Activated CD8-positive, alpha-beta memory T cell treated with anti-CD3 and anti-CD28 coated beads for 4 hours (primary cell): ENCODE measurements at places on chromosomes 12 and 14.

DNA sequence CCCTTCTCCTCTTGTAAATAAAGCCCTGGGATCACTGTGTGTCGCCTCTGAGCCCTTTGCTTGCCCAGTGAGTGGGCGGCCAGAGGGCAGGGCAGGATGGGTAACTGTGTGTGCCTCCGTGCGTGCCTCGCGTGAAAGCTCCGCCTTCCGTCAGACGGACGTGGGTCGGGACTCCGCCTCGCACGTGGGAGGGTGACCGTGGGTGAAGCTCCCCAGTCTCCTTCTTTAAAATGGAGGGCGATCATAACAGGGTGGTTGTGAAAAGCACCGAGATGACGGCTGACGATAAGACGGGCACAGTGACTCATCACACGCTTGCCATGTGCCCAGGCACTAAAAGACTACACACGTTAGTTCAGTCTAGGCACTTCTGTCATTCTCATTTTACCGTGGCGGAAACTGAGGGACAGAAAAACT is 9.2 kb downstream of the PHB2 start:
- DNase-seq, result peak; percentile 96

DNA sequence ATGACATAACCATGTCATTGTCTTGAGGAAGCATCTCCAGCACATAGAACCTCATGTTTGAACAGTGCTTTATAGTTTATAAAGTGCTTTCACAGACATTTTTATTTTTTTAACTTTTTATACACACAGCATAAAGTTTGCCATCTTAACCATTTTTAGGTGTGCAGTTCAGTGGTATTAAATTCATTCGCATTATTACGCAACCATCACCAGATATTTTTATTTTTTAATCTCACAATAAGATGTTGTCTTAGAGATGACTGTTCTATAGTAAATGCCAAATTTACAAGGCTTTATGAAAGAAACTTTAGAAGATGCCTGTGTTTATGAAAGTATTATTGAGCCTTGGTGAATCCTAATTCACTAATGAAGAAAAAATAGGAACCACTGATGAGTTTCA is 19.9 kb downstream of the CYP46A1 start:
- no peak for DNase-seq

DNA sequence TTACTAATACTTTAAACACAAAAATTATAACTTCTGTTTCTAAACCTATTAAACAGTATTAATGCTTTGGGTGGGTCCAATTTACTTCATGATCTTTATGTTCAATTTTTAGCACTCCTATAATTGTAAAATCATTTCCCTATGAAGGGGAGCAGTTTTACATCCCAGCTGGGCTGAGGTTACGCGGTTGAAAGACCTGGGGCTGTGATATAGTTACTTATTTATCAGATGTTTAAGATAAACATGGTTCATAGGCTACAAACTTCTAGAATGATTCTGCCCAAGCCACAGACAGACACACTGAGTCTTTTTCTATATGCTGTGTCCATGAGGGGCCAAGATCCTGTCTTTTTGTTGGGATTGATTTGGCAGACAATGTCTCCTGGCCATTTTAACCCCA is 44.4 kb downstream of the DYRK2 start:
- no peak for DNase-seq

DNA sequence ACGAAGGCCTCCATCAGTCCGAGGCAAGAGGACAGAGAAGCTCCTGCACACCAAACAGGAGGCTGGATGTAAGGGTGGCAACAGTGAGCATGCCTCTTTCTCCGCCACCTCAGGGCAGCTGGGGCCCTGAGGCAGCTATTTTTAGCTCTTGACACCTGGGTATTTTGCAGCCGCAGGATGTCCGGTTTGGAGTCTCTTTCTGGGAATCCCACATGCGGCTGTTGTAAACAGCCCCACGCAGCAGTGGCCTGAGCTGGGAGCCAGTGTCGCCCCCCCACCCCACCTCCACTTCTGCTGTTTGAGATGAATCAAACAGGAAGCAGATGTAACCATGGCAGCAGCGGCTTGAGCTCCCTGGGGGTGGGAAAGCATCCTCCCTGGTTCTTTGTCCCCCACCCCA is 11.7 kb downstream of the HDAC7 start:
- DNase-seq, result peak; percentile 66

- no peak for DNase-seq
Observed at GRCh38 chr12:30587782-30588181, 107.9 kb downstream of the IPO8 start.

DNA sequence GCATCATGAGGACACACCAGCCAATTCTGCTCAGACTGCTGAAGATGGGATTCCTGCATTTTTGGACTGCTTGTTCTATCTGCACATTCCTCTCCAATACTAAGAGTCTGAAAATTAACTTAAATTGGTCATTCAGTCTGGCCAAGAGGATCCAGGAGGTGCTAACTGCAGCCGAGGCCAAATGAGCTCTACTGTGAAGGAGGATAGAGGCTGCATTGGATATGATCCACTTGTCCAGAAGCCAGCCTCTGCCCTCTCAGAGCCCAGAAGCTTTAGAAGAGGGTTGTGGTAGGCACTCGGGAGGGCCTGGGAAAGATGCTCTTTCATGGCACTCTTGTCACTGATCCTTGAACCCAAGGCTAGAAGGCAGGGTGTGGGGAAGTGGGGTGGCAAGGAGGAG is 37.1 kb upstream of the PLEK2 start:
- no peak for DNase-seq

DNA sequence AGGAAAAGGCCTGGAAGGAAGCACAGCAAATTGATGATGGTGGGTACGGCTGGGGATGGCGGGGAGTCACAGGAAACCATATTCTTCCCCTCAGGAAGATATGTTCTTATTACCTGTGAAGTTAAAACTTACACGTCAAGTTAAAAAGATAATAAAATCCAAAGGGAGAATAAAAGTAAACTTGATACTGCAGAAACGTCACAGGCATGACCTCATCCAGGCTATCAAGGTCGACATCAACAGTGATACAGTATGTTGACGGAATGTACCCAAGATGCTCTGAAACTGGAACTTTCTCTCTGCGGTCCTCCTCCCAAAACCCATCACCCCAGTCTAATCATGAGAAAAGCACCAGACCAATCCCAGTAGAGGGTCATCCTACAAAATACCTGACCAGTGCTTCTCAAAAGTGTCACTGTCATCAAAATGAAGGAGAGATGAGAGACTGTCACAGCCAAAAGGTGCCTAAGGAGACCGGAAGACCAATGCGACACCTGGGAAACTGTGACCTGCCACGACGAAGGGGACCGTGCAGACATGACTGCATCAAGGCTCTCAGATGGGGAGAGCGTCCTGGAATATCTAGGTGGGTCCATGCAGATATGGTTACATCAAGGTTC is 74.6 kb downstream of the SCARB1 start:
- DNase-seq, result no peak

- DNase-seq, result no peak
Observed at GRCh38 chr14:82854131-82854530, 1320.5 kb upstream of the SEL1L start.

GRCh38 chr12:131606218-131606901 is 104.5 kb upstream of the SFSWAP start:
- no peak for DNase-seq

DNA sequence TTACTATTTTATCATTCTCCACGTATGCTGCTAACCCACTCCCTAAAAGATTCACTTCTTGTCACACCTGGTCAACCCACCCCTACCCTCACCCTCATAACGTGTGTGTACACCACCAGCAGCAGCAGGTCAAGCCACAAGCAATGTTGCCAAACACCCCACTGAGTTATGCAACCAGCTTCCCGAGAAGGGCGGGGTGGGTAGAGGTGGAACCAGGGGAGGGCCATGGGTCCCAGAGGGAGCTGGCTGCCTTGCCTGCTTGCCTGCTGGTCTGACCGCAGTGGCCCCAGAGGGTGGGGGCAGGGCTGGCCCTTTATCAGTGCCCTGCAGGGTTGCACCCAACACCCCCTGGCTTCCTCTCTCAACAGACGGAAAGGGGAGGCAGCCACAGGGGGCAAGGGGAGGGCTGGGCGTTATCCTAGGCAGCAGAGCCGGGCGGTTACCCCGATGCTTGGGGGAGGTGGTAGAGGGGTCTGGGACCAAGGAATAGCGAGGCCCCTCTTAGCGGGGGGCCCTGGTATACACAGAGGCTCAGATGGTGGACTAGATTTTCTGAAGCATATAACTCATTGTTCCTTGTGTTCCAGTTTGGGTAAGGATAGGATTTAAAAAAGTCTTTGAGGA is 3.5 kb upstream of the NFE2 start:
- DNase-seq, result no peak

- DNase-seq, result no peak
Observed at GRCh38 chr14:102487204-102487577, 22.4 kb downstream of the ANKRD9 start.

GRCh38 chr14:21852061-21852664 is 178.5 kb upstream of the OR4E1 start:
- peak; percentile 42 for DNase-seq

DNA sequence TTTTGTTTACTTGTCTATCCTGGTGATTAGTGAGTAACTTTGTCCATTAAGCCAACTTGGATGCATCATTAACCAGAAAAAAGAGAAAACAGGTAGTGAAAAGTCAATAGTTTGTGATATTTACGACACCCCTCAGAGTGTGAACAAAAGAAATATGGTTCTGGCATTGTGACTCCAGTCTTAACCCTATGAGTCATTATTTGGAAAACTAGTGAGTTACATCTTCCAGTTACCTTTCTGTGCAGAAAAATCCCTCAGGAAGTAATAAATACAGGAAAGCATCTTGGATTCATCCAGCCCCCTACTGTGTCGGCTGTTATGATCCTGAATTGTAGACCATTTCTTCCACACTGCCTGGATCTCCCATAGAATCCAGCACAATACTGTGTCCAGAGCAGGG is 379.1 kb downstream of the GALC start:
- no peak for DNase-seq

GRCh38 chr12:29427964-29428363 is 47.0 kb upstream of the ERGIC2 start:
- no peak for DNase-seq

GRCh38 chr14:65195042-65195719 is 92.9 kb upstream of the MAX start:
- DNase-seq, result no peak

DNA sequence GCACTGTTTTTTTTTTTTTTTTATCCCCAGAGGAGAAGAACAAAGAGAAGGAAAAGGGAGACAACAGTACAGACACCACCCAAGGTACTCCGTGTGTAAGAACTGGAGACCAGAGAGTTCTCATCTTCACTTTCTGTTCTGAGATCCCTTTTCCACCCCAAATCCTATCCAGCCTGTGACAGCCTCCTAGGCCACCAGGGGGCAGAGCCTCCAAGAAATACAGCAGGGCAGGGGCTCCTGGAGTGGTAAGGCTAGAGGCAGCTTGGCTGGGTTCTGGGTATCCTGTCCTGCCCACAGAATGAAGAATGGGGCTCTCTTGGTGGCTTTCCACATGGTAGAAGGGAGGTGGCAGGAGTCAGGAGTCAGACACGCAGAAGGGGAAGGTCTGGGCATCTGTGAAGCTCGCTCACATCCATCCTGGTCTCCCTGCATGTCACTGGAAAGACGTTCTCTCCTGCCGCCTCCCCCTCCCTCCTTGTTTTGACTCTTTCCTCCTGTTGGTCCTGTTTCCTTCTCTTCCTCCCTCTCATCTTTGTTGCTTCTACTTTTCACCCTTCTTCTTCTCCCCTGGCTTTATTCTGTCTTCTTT is 12.0 kb downstream of the CLSTN3 start:
- no peak for DNase-seq

DNA sequence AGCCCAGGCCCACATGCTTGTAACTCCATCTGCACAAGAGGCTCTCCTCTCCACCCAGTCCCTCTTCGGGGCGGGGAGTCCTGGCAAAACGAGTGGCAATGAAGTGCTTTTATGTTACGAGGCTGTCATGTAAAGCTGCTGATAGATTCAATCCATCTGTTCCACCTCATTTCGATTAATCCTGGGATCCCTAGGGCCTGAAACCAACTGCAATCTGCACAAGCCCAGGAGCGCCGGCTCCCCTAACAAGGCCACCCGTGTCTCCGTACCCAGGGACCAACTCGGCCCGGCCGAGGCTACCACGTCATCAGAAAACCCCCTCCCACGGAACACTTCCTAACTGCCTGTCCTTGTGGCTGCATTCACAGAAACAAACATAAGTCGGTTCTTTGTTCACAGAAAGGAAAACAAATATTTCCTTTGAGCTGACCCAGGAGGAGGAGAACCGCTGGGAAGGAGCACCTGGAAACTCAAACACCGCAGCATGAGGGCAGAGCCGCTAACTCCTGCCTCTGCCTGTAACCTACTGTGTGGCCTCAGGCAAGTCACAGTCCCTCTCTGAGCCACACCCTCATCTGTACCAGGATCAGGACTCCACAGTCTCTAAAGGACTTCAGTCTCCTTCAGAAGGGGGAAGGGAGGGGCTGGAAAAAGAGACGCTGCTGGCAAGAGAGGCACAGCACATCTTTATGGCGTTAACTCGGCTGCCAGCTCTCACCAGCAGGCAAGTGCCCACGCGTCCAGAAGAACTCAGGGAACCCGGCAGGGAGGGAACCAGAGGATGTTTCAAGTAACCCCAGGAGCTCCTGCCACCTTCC is 47.8 kb downstream of the CCDC88C start:
- DNase-seq, result no peak

DNA sequence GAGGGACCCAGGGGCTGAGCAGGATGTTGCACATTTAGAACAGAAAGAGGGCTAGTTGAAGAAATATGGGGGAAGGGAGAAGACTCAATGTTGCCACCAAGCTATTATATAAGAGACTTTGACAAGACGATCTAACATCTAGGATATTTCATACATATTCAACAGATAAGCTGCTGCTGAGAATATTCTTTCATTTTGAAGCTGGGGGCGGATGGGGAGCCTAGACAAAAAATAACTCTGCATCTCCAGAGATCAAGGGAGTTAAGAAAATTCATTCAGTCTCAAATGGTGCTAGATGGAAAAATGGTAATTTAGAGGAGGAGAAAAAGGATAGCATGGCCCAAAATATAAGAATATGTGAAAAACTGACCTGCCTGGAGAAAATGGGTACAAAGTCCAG is 415.6 kb downstream of the MDGA2 start:
- DNase-seq, result no peak

DNA sequence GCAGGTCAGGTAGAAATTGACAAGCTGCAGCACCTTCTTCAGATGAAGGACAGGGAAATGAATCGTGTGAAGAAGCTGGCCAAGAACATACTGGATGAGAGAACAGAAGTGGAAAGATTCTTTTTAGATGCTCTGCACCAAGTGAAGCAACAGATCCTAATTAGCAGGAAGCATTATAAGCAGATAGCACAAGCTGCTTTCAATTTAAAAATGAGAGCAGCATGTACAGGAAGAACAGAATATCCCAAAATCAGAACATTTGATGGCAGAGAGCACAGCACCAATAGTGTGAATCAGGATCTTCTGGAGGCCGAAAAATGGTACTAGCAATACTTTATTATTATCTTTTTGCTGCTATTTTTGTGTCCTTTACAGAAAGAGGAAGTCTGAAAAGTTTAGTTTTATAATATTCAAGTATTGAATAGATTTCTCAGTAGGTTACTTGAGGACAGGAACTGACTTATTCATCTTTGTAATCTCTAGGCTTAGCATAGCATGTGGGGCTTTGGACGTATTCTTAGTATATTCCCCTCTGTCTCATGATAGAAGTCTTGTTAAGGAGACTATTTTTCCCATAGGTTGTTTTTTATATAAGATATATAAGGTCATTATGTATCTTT is 30.8 kb downstream of the BBOF1 start:
- DNase-seq, result no peak
